Stimulated activated CD4-positive, alpha-beta T cell treated with anti-CD3 and anti-CD28 coated beads, Interleukin-12 subunit alpha, Interleukin-12 subunit beta, amount 100 ng/mL, for 4 hours (primary cell): ENCODE measurements at places on chromosomes 5 and 9.

- DNase-seq: no peak
These were observed 34.2 kb downstream of the PLAC8L1 start for GRCh38 chr5:146071171-146071570.

GRCh38 chr5:66248874-66249273 is 104.8 kb downstream of the SREK1 start:
- no peak for DNase-seq

DNA sequence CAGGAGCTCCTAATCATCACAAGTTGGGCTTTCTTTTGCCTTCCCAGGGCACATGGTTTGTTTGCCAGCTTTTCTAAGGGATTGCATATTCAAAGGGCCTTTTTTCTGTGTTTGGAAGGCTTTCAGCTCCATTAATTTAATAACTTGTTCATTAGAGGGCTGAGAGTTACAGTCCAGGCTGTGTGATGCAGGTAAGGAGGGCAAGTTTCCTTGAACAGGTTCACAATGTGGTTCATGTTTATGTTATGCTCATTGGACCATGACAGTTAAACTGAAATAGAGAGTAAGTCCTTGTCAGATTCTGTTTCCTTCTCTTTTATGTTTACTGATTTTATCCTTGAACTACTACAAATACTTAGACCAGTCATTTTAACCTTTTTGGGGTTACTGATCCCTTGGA is 174.4 kb downstream of the MARCHF11 start:
- DNase-seq: no peak

DNA sequence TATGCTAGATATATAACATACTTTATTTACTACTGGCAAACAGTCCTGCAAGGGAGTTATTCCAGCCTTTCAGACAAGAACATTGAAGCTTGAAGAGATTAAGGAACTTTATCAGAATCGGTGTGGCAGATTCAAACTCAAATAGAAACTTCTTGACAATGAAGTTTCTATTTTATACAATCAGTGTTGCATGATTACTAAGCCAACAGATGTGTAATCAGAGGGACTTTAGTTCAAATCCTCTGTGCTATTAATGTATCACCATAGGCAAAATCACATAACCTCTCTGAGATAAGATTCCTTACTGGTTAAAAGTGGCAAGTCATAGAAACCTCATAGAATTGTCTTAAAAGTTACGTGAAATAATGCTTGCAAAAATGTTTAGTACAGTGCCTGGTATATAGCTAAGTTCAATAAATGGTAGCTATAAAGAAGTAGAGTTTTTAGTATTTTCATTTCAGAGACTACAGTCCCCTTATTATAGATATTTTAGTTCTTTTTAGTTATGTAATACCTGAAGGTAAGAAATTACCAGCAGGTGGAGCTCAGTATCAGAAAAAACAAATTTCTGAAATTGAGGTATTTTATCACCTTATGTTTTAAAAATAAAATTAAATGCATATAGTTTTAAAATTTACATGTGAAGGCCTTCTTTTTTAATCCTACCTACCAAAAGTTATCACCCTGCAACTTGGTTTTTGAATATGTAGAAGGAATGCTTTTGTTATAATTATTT is 172.1 kb downstream of the FER start:
- DNase-seq: no peak

DNA sequence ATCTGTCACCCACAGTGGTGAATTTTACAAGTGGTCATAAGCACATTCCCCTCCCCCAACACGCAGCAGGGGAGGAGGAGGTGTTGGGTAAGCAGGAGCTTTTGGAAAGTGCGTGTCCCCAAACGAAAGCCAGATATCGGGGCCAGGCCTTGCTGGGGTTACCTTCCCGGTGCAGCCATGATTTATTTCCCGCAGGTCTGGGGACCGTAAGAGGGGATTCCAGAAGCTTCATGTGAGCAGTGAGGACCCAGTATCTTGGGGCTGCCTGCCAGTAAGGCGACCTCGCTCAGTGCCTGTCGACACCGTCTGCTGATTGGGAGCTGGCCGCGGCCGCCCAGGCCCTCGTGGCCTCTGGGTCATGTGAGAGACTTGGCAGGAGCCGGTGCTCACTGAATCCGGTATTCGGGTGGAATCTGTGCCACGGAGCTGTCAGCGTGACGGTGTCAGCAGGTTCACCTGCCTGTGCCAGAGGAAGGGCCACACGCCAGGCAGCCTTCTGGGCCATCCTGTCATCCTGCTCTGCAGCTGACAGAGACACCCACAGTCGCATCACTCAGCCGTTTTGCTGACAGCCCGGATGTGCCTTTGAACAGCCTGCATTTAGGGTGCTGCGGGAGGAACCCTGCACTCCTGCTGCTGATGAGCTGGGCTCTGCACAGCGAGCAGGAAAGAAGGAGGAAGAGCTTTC is 37.3 kb downstream of the SEC61B start:
- DNase-seq: peak; percentile 22

GRCh38 chr5:174205939-174206338 is 160.4 kb downstream of the NSG2 start:
- DNase-seq: no peak

DNA sequence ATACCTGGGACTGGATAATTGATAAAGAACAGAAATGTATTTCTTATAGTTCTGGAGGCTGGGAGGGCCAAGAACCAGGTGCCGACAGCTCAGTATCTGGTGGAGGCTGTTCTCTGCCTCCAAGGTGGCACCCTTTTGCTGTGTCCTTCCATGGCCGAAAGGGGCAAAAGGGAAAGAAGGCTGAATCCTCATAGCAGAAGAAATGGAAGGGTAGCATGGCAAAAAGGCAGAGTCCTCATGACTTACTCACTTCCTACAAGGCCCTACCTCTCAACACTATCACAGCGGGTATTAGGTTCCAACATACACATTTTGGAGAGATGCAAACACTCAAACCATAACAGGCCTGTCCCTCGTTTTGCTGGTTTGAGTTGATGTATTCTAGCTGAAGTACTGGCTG is 25.1 kb upstream of the MED10 start:
- DNase-seq: no peak

DNA sequence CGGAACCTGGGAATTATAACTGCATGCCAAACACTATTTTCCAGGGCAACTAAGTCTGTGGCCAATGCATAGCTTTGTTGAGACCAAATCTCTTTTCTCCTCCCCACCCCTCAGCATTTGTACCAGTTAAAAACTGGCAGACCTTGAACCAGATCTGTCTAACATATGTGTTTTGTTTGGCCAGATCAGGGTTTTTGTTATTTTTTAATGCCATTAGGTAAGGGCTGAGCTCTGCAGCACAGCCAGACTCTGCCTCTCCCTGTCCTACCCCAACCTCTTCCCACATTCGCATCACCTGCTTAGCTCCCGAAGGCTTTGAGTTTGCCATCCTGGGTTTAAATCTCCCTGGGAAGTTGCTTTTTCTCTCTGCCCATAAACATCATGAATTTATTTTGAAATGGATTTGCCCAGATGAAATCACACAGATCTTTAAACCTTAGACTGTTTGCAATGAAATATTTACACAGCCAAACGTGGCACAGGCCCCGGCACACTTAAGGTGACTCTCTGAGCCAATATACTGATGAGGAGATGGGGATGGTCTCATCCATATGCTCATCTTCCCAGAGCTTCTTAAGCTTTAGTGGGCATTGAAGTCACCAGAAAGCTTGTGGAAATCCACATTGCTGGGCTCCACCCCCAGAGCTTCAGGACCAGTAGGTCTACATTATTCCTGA is 54.0 kb upstream of the ALDH1B1 start:
- no peak for DNase-seq

DNA sequence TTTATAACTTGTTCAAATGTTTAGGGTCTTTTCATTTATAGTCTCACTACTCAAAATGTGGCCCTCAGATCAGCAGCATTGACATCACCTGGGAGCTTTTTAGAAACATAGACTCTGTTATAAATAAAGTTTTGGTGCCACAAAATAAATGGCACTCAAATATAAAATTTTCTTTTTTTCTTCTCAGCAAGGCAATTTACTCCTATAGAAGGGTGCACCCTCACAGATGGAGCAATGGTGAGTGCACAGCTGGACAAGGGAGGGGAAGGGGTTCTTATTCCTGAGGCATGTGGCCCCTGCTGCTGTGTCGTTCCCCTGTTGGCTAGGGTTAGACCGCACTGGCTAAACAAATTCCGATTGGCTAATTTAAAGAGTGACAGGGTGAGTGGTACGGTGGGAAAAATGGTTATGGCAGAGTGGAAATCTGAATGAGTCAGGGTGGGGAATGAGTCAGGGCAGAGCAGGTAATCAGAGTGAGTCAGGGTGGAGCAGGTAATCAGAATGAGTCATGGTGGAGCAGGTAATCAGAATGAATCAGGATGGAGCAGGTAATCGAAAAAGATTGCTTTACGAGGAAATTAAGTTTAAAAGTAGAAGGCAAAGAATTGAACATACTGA is 31.8 kb upstream of the C7 start:
- DNase-seq: no peak

DNA sequence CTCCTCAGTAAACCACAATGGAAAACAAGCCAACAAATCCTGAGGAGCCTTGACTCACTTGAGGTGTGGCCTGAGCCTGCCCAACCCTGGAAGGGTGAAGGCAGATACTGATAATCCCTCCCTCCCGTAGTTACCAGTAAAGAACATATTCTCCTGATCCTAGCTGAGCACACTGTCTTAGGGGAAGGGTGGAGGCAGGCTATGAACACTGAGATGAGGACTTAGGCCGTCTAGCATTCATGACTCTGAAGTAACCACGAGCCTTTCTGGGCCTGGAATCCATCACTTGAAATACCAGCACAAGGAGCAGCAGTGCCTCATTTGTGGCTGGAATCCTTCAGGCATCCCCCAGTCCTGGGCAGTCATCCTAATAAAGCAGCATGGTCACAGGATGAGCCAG is 124.5 kb upstream of the PRLR start:
- DNase-seq: no peak

GRCh38 chr5:62653001-62653863 is 74.6 kb downstream of the LRRC70 start:
- no peak for DNase-seq

DNA sequence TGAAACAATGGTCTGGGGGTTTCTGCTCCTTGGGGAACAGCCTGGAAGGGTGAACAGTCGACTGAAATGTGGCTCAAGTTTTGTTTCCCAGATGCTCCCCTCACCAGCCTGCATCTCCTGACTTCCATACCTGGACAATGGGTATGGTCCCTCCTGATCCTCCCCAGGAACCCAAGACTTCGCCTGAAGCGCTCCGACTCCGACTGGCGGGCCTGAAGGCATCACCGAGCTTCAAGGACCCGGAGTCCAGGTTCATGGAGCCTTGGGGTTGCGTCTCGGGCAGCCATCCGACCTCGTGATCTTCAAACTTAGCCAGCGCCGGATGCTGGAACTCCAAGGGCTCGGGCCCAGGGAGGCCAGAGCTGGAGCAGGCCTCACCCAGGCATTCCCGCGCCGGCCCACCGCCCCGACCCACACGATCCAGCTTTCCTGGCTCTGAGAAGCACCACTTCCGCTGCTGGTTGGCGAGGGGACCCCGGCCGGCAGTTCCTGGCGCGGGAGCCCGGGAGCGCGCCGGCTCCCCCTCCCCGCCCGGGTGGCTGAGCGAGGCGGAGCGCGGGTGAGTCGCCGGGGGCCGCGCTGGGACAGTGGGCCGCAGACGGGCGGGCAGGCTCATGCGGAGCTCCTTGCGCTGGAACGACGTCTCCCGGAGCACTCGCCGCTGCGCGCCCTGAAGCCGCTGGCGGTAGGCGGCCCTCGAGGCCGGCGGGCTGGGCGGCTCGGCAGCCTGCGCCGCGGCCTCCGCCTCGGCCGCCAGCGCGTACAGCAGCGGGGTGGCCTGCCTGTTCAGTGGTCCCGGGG is 5.2 kb downstream of the SHROOM1 start:
- DNase-seq: no peak

DNA sequence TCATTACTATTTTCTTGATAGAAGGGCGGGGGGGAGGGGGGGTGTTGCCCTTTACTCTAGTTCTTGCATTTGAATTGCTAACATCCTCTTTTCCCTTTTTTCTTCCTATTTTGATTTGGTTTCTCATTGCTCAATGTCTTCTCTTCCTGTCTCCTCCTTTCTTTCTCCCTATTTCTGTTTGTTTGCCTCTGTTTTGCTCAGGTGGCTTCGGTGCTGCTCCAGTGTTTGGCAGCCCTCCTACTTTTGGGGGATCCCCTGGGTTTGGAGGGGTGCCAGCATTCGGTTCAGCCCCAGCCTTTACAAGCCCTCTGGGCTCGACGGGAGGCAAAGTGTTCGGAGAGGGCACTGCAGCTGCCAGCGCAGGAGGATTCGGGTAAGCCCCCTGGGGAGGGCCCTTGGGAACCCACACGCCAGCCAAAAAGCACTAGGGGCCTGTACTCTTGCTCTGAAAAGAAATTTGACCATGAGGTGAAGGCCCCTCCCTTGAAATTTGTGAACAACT is 48.3 kb downstream of the FAM78A start:
- DNase-seq: no peak

- no peak for DNase-seq
These were observed 53.1 kb downstream of the C7 start for GRCh38 chr5:40962207-40962955.

- DNase-seq: no peak
These were observed 54.5 kb upstream of the RAPGEF1 start for GRCh38 chr9:131794393-131794792.

DNA sequence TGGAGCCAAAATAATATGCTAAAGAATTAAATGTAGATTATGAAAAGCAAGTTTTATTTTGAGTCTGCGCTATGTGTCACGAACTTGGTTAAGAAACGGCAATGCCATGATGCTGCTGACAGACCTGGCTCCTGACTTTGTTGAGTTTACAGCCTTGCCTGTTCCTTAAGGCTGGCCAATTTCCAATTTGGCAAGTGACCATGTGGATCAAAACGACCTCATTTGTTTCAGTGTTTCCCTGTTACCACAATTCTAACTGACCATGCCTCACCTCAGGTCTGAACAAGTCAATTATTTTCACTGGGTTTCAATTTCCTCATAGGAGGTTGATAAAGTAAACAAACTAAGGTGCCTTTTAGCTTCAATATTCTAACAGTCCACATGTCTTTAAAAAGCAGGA is 461.4 kb downstream of the ZNF608 start:
- no peak for DNase-seq

GRCh38 chr5:96151891-96152290 is 190.2 kb upstream of the ELL2 start:
- no peak for DNase-seq

GRCh38 chr5:82786748-82787147 is 290.4 kb downstream of the TMEM167A start:
- DNase-seq: no peak

DNA sequence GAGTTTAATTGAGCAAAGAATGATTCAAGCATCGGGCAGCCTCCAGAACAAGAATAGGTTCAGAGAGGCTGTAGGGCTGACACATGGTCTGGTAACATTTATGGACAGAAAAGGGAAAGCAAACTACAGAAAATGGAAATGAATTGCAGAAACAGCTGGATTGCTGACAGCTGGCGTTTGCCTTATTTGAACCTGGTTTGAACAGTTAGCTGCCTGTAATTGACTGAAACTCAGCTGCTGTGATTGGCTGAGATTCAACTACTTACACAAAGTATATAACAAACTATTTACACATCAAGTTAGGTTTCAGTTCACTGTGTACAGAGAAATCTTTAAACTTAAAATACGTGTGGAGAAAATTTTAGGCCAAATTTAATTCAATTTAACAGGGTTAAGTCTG is 441.7 kb downstream of the PRELID2 start:
- DNase-seq: no peak
